ENCODE measurements at places on chromosomes 2 and 18.
A peak's percentile ranks its signal among the peaks of the same experiment; 100 is the strongest.

DNA sequence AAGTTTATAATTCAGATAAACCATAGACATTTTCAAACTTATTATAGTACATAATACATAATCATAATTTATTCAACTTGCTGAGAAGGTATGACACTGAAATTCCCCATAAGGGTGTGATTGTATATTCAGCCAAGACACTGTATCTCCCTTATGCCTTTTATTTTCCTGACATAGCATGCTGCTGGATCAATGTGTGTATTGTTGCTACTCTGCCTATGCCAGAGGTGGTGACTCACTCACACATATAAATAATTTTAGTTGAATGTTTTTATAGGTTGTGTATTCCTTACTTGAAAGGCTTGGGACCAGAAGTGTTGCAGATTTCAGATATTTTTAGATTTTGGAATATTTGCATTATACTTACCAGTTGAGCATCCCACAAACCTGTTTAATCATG is 86.8 kb downstream of the VRK2 start:
- no peak for DNase-seq
- no peaks in the 10 kb centered on the region for H3K4me1 ChIP-seq
- H3K36me3 ChIP-seq, result peaks cover 13% of the 10 kb centered on the region
- no peak overlapping the region for H3K27ac ChIP-seq
- no peaks in the 10 kb centered on the region for H3K27me3 ChIP-seq
- H3K4me3 ChIP-seq, result no peak overlapping the region

DNA sequence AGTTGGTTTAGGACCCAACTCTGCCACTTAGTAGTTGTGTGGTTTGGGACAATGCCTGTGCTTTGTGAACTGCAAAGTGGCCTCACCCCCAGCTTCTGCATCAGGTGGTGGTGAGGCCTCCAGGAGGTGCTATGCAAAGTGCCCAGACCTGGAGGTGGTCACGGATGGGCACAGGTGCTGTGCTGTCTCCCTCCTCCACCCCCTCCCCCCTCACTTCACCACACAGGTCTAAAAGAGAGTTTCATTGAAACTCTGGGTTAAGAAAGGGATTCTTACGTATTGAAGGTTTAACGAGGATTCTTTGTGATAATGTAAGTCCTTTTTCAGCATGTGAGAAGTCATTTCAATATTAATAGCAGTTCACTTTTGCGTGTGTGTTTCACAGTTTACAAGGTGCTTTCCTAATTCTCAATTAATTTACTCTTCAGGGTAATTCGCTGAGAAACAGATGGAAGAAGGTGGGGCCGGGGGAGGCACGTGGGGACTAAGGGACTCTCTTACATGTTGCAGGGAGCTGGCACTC is 369.9 kb downstream of the LPIN1 start:
- no peak overlapping the region for H3K4me3 ChIP-seq
- no peaks in the 10 kb centered on the region for H3K27me3 ChIP-seq
- peak; percentile 75 for DNase-seq
- H3K36me3 ChIP-seq, result no peaks in the 10 kb centered on the region

DNA sequence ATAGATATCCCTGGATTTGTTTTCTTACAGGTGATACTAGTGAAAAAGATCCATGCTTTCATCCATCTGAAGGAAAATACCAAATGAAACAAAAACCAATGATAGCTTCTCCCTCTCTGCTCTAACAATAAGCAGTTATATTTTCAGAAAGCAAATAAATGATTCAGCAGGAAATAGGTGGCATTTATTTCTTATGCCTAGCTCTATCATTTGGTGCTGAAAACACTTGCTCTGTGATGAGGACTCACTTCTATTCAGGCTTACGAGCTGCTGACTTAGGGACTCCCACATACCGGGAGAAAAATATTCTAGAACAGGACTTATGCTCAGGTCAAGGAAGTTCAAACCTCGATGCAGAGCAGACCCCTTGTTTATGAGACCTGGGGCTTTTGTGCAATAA is 142.6 kb downstream of the SETBP1 start:
- no peak for DNase-seq
- no peaks in the 10 kb centered on the region for H3K36me3 ChIP-seq
- no peak overlapping the region for H3K4me3 ChIP-seq
- H3K4me1 ChIP-seq, result peaks cover 38% of the 10 kb centered on the region
- H3K27ac ChIP-seq, result no peak overlapping the region

DNA sequence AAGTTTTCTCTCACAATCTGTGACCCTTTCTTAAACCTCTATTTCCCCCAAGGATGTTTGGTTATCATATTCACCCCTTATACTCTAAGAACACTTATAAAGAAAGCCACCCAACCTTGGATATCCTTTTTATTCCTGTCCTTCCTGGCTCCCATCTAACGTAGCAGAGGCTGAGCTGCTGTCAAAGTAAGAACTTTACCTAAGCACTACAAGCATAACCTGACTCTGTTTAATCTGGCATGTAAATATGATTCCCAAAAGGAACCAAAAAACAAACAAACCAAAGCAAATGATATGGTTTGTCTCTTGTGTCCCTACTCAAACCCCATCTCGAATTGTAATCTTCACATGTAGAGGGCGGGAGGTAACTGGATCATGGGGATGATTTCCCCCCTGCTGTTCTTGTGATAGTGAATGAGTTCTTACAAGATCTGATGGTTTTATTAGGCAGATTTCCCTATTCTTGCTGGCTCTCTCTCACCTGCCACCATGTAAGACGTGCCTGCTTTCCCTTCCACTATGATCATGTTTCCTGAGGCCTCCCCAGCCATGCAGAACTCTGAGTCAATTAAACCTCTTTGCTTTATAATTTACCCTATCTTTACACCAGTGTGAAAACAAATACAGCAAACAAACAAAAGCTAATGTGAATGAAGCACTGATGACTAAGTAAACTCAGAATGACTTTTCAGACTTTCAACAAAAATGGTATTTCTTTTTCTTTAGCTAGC is 72.7 kb upstream of the SPOPL start:
- no peak for DNase-seq
- no peak overlapping the region for H3K4me3 ChIP-seq

DNA sequence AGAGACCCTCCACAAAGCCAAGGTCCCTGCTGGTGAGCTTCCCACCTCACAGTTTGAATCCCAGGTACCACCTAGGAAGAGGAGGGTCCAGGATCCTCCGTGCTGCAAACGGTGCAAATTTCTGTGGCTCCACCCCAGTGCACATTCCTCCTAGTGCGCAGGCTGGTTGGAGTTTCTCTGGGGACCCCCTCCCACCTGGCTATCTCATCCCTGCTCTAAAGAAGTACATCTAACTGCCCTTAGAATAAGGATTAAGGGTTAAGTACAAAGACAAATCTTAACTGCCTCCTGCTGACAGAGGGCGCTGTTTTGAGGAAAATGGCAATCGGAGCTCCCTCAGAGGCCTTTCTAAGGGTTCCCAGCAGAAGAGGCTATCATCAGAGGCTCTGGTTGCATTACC is 109.6 kb upstream of the FSIP2 start:
- H3K27ac ChIP-seq, result no peak overlapping the region
- no peak for DNase-seq
- H3K27me3 ChIP-seq, result no peaks in the 10 kb centered on the region
- no peaks in the 10 kb centered on the region for H3K36me3 ChIP-seq
- H3K4me3 ChIP-seq, result no peak overlapping the region
- H3K4me1 ChIP-seq, result no peaks in the 10 kb centered on the region

DNA sequence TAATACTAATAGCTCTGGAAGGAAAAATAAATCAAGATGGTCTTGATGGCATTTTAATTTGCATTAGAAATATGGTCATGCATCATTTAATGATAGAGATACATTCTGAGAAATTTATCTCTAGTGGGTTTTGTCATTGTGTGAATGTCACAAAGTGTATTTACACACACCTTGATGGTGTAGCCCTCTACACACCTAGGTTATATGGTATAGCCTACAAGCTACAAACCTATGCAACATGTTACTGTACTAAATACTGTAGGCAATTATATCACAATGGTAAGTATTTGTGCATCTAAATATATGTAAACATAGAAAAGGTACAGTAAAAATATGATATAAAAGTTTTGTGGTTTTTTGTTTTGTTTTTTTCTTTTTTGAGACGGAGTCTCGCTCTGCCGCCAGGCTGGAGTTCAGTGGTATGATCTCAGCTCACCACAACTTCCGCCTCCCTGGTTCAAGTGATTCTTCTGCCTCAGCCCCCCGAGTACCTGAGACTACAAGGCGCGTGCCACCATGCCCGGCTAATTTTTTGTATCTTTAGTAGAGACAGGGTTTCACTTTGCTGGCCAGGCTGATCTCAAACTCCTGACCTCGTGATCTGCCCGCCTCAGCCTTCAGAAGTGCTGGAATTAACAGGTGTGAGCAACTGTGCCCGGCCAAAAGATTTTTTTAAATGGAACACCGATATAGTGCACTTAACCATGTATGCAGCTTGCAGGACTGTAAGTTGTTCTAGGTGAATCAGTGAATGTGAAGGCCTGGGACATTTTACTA is 83.7 kb upstream of the UBXN4 start:
- H3K4me3 ChIP-seq, result no peak overlapping the region
- H3K36me3 ChIP-seq, result peaks cover 29% of the 10 kb centered on the region
- DNase-seq, result peak; percentile 4
- H3K27me3 ChIP-seq, result no peaks in the 10 kb centered on the region

Measured in B cell (primary cell).